ENCODE measurements at places on chromosomes 4 and X.
A peak's percentile ranks its signal among the peaks of the same experiment; 100 is the strongest.

GRCh38 chr4:98260047-98260578 is 1.1 kb upstream of the RAP1GDS1 start:
- peak; percentile 40 for DNase-seq

GRCh38 chr4:153705743-153706468 is 21.8 kb downstream of the TLR2 start:
- DNase-seq = no peak

DNA sequence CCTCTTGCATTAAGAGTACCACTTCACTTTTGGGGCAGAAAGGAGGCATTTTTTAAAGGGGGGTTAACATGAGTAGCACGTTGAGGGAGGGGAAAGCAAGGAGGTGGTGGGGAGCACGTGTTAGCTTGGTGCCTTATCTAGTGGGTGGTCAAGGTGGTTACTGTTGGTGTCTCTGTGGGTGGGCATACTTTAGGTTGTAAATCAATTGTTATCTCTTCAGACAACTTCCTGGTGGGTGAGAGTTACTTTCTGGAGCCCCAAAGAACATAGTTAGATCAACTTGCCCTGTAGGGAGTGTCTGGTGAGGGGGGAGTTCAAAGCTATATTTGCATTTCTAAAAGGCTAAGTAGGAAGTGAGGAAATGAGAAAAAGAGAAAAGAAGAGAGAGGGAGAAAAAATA is 297.7 kb upstream of the CLNK start:
- DNase-seq = no peak

DNA sequence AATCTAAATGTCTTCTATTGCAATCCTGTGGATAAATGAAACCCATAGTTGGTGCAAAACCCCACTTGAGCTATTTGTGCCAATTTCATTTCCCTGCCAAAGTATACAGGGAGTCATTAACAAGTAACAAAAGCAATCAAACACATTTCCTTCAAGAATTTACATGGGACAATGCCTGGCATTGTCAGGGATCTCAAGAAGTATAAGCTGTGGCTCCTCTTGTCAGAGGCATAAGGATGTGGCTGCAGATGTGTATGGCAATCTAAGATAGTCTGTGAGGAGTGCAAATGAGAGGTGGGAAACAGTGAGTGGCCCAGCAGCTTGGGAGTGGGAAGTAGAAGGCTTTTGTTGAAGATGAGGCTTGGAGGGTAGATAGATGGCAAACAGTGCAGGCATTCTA is 58.0 kb upstream of the SCML1 start:
- no peak for DNase-seq

- DNase-seq = no peak
These were observed 40.1 kb upstream of the MGST2 start for GRCh38 chr4:139625482-139625881.

DNA sequence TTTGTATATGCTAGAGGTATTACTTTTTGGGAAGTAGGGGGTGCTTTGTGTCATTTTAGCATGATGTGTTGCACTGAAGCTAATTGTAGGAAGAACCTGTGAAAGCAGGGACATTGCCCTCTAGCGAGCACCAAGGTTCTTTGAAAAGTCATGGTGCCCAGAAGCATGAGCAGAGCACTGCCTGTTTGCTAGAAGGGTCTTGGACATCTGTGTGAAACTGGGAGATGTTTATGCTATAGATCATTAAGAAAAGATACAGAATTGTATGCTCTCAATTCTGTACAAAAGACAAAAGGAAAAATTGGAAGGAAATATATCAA is 14.7 kb downstream of the GRPR start:
- no peak for DNase-seq

- DNase-seq = no peak
These were observed 8.0 kb upstream of the PALLD start for GRCh38 chr4:168488869-168489274.

- no peak for DNase-seq
These were observed 10.1 kb downstream of the RADX start for GRCh38 chrX:106621836-106622235.

GRCh38 chr4:152509595-152510225 is 26.2 kb downstream of the FBXW7 start:
- DNase-seq = no peak

GRCh38 chr4:158208963-158209640 is 1.2 kb upstream of the TMEM144 start:
- no peak for DNase-seq

DNA sequence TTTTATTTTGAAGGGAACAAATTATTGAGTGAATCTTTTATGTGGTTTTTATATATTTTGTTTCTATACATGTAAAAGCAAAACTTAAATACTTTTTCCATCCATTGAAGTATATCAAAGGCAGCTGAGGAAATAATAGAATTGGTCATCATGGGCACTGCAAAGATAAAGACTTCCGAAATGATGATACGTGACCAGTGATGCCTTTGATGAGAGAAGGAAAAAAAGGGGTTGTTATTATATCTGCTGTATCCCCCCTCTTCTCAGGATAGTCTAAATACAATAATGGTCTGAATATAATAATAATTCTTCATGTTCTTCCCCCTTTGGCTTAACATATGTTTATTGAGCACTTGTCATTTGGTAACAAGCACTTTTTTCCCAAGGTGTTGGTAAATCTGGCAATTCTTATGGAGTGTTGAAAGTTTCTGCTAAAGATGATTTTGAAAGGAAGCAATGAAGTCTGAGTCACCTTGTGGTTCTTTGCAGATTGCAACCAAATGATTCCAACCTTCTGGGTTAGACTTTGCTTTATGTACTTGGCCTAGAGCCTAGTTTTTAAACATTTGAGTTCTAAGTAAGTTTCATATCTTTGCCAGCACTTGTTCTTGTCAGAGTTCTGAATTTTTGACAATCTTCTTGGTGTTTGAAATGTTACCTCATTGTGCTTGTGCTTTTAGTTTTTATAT is 60.8 kb downstream of the USP9X start:
- DNase-seq = no peak

DNA sequence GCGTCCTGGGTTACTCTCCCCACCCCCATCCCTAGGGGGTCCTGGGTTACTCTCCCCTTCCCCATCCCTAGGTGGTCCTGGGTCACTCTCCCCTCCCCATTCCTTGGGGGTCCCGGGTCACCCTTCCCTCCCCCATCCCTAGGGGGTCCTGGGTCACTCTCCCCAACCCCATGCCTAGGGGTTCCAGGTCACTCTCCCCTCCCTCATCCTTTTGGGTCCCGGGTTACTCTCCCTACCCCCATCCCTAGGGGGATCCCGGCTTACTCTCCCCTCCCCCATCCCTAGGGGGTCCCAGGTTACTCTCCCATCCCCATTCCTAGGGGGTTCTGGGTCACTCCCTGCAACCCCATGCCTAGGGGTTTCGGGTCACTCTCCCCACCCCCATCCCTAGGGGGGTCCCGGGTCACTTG is 1.5 kb downstream of the ASMTL start:
- DNase-seq = peak; percentile 9

DNA sequence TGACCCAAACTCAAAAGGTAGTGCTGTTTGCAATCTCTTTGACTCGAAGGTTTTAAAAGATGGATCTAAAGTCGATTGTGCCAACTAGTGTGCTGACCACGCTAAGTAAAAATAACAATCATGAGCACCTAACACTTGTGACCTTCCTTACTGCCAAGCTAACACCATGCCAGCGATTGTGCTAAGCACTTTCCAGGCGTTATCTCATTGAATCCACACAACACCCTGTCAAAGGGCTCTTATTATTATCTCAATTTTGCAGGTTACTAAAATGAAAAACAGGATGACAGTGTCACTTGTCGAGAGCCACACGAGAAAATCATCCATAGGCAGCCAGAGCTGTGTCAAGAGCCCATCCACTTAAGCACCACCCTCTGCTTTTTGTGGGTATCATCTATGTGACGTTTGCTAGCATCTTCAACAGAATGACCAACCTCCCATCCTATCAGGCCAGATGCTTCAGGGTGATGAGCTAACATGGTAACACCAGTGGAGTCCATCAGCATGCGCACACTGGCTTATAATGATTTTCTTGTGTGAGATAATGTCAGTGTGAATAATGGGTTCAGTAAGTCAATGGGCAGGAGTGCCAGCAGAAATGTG is 893 bp upstream of the GAB3 start:
- no peak for DNase-seq

- no peak for DNase-seq
These were observed 287.4 kb downstream of the NR3C2 start for GRCh38 chr4:148154769-148155168.

DNA sequence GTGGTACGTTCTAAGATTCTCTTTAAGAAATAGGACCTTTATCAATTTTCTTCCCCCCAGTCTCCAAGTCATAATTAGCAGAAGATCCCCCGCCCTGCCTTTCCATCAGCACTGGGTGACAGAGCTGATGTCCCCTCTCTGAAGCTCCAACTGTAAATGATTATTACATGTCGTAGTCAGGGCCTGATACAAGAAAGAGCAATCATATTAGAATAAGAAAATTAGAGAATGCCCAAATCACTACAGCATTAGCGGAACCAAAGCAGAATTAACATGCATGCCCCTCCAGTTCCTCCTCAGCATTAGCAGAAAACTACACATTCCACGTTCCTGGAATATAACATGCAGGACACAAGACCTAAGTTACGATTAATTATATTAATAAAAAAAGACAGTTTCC is 717 bp downstream of the GPM6B start:
- no peak for DNase-seq

DNA sequence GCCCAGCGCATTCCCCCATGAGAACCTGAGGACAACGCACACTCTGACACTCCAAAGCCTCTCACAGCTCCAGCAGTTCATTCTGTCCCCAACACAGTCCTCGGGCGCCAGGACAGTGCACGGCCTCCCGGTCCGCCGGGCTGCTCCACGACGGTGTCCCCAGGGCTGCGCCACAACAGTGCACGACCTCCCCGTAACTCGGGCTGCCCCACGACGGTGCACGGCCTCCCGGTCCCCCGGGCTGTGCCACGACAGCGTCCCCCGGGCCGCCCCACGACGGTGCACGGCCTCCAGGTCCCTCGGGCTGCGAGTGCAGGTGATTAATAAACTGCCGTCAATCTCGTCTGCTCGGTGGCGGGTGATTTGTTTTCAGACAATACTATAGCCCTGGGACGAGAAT is 585.1 kb upstream of the FRG1 start:
- no peak for DNase-seq

DNA sequence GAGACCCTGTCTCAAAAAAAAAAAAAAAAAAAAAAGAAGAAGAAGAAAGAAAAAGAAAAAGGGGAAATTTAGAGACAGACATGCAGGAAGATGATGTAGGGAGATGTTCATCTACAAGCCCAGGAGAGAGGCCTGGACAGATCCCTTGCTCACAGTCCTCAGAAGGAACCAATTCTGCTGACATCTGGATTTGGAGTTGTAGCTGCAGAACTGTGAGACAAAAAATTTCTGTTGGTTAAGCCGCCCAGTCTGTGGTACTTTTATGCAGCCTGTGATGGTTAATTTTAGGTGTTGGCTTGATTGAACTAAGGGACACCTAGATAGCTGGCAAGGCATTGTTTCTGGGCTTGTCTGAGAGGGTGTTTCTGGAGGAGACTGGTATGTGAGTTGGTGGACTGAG is 10.1 kb upstream of the STIM2 start:
- DNase-seq = no peak

GRCh38 chrX:10922159-10922558 is 189.0 kb upstream of the HCCS start:
- DNase-seq = no peak

DNA sequence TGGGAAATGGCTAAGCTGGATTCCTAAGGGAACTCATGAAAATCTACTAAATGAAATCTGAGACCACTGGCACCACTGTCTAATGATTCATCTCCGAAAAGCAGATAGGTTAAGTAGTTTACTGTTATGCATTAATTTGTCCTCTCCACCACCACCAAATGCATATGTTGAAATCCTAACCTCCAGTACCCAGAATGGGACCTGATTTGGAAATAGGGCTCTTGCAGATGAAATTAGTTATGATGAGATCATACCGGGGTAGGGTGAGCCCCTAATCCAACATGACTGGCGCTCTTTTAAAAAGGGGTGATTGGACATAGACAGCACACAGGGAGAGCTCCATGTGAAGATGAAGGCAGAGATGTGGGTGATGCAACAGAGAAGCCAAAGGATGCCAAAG is 124.9 kb upstream of the GUCY1A1 start:
- no peak for DNase-seq

GRCh38 chr4:170226288-170226687 is 136.5 kb upstream of the AADAT start:
- no peak for DNase-seq

GRCh38 chr4:37892641-37893040 is 1.8 kb downstream of the TBC1D1 start:
- peak; percentile 54 for DNase-seq

DNA sequence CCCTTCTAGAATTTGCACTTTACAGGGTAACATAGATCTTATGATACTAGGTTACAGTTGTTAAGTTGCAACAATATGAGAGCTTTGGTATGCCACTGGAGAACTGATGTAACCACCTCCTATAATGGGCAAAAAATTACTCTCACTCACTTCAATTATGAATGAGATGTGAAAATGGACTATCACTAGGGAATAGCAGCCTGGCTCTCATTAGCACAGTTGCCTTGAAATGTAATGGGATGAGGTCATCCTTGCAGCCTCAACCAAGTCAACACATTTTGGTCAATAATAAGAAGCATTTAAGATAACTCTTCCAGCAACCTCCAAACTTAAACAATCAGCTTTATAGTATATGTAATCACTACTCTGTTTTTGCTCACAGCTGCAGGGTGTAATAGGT is 69.4 kb downstream of the TBC1D9 start:
- no peak for DNase-seq

GRCh38 chr4:54187148-54187547 is 41.9 kb upstream of the PDGFRA start:
- DNase-seq = no peak

Measured in activated CD4-positive, alpha-beta T cell treated with anti-CD3 and anti-CD28 coated beads, Interleukin-2, amount 10 ng/mL, durations not matched to agents 7 days and 5 days (primary cell).